ENCODE measurements at places on chromosomes 1 and 21. TPM values are rescaled to one million over a fixed set of nuclear protein-coding genes. Genes with fewer than 3 reads are reported as not detected.

GRCh38 chr1:162107911-162108310, 38.4 kb downstream of the NOS1AP start:
- no peak for DNase-seq

- no peak for DNase-seq
Observed at GRCh38 chr1:121483961-121484424, 299.2 kb downstream of the SRGAP2C start.

- DNase-seq: no peak
Observed at GRCh38 chr21:27565364-27565763, 598.5 kb upstream of the ADAMTS5 start.

DNA sequence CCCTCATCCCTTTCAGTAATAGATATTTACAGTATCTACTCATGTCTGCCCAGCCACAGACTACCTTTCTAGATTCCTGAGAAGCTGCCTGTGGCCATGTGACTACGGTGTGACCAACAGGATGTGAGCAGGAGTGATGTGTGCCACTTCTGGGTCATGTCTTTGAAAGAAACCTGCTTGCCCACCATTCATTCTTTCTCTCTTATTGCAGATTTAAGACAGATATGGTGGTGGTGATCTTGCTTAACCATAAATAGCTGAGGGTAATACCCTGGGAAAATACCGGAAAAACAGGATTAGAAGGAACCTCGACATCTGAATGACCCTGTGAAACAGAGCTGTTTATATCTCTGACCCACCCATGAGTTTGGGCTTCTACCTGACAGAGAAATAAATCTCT, 41.6 kb upstream of the GUCA2A start:
- no peak for DNase-seq

The RGS16 gene
- polyA plus RNA-seq: 1.4 TPM

GRCh38 chr1:68093737-68094136, 43.3 kb upstream of the DIRAS3 start:
- no peak for DNase-seq

DNA sequence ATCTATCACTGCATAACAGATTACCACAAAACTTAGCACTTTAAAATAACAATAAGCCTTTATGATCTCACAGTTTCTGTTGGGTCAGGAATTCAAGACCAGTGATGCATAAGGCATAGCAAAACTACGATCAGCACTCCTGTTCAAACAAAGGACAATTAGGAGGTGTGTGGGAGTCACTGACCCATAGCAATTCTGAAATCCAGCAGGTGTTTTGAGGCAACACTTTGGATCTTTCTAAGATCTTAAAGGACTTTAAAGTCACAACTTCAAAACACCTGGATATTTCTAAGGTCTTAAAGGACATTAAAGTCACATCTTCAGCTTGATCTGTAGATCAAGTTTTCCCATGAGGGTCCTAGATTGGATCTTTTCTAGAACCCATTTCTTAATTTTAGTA, 35.3 kb downstream of the AKT3 start:
- DNase-seq: no peak

- DNase-seq: no peak
Observed at GRCh38 chr1:49971088-49971487, 52.7 kb downstream of the AGBL4 start.

The FAM163A gene
- 1.0 TPM for polyA plus RNA-seq

The PRAMEF10 gene
- not detected for polyA plus RNA-seq

- DNase-seq: no peak
Observed at GRCh38 chr1:161988413-161988812, 35.3 kb downstream of the OLFML2B start.

The S100A7 gene
- polyA plus RNA-seq: 0.56 TPM

The DIO1 gene
- 6.4 TPM for polyA plus RNA-seq

DNA sequence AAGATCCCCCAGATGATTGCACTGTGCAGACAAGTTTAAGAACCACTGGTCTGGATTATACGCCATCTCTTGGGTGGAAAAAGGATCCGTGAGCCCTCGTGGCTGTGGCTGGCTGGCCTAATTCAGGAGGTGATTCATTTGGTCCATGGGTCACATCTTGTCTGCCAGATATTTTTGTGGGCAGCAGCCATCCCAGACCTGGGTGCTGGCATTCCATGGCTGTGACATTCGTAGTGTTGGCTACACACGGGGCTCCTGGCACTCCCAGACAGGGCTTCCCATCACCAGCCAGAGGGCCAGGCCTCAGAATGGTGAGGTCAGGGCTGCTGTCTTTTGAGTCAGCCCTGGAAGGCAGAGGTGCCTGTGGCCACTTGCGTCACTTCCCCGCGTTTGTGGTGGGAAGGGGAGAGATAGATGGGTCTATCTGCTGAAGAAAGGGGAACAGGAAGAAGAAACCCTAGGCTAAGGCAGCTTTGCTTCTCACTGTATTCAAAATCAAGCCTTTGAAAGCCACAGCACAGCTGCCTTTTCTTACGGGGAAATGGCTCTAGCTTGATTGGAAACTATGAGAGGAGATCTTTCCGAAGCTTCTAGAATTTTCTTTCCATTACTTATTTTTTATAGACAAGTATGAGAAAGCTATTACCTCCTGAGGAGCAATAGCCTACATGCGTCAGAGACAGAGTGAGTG, 32.4 kb downstream of the EIF2D start:
- no peak for DNase-seq

The CEP85 gene
- 17.9 TPM for polyA plus RNA-seq

GRCh38 chr1:25874635-25875153, 814 bp downstream of the PAQR7 start:
- no peak for DNase-seq

GRCh38 chr1:64021066-64021465, 182.4 kb upstream of the UBE2U start:
- no peak for DNase-seq

DNA sequence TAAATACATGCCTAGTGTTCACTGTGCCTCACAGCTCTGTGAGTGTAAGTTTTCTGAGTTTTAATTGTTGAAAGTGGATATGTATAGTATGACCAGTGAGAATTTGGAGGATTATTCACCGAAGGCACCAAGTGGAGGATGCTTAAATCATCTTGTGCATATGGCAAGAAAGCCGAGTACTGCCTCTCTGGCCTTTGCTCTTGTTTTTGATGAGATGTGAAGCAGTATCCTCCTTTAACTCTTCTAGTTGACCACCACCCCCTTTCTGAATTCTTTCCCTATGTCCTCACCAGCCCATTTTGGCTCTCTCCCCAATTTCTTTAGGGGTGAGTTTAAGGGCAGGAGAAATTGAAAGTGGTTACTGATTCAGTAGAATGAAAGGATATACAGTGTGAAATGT, 130.4 kb downstream of the SYT2 start:
- DNase-seq: no peak

GRCh38 chr21:18529254-18529653, 125.7 kb upstream of the TMPRSS15 start:
- DNase-seq: no peak

The VASH2 gene
- polyA plus RNA-seq: 24.7 TPM

The LCE2C gene
- not detected for polyA plus RNA-seq

The CCDC27 gene
- 0.32 TPM for polyA plus RNA-seq

The ELAPOR1 gene
- polyA plus RNA-seq: 1.4 TPM

DNA sequence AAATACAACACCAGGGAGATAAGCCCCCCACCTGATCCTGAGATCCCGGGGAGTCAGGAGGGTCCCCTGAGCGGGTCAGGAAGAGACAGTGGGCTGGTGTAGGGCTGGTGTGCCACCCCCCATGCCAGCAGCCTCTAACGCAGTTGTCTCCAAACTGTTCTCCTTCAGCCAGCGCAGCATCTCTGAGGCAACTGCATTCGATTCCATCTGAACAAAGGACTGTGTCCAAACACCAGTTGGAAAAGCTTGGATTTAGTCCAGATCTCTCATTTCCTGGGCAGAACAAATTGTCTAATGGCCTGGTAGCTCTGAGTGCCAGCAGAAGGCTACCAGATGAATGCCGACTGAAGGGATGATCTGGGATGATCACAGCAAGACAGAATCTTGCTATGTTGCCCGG, 44.1 kb upstream of the EIF4G3 start:
- no peak for DNase-seq

DNA sequence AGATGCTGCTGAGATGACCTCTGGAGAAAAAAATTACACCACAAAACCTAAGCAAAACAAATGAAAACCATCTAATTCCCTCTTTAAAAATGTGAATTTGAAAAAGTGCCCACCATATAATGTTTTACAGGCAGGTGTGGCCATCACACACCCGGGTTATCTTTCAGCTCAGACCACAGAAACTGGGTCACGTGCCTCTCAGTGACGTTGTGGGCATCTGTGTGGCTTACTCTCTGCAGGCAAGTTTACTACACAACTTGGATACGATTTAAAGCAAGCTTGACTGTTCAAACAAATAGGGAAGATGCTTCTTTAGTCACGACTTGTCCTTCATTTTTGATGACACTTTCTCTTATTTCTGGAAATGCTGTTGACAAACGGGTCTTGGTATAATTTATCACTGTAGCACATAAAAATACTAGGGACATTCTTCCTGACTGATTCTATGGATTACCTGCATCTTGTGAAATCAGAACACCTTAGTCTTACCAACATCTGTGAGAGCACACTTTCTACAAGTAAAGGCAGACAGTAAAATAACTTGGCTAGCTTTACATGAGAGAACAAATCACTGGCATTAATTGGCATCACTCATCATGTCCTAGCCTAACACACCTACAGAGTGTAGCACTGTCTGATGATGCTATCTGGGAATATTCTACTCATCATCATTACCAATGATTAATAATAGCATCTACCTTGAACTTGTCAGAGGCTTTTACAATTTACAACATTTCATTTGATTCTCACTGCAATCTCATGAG, 89.3 kb upstream of the EDEM3 start:
- DNase-seq: no peak

GRCh38 chr1:46394872-46395465, 852 bp downstream of the FAAH start:
- no peak for DNase-seq

The TCHHL1 gene
- not detected for polyA plus RNA-seq

The PTPN14 gene
- polyA plus RNA-seq: 39.7 TPM

Measured in renal cortex interstitium (tissue), 15 donors.